ENCODE measurements at places on chromosomes 6 and 20. TPM values are rescaled to one million over a fixed set of nuclear protein-coding genes. Genes with fewer than 3 reads are reported as not detected.

GRCh38 chr20:62575976-62576722, 66.2 kb upstream of the SLCO4A1 start:
- H3K27ac ChIP-seq, result no peak overlapping the region
- no peaks in the 10 kb centered on the region for H3K36me3 ChIP-seq
- H3K4me3 ChIP-seq, result no peak overlapping the region
- H3K27me3 ChIP-seq, result peaks cover 8% of the 10 kb centered on the region

DNA sequence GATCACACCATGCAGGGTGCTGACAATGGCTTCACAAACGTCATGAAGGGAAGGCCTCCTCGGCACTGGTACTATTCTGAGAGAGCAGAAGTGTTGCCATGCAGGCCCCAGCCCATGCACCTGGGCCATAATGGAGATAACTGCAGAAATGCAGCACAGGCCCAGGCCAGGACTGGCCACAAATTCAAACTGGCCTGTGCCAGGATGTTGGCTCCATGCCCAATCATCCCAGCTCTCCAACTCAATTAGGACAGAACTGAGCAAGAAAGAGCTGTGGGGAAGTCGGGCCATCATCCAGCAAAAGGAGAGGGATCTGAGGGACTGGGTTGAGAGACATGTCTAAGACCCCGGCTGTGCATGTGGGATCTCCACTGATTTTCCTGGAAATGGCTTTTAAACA, 48.9 kb upstream of the SYNDIG1 start:
- H3K4me1 ChIP-seq, result no peaks in the 10 kb centered on the region
- no peaks in the 10 kb centered on the region for H3K36me3 ChIP-seq
- DNase-seq, result no peak
- no peak overlapping the region for H3K4me3 ChIP-seq
- no peak overlapping the region for H3K27ac ChIP-seq

DNA sequence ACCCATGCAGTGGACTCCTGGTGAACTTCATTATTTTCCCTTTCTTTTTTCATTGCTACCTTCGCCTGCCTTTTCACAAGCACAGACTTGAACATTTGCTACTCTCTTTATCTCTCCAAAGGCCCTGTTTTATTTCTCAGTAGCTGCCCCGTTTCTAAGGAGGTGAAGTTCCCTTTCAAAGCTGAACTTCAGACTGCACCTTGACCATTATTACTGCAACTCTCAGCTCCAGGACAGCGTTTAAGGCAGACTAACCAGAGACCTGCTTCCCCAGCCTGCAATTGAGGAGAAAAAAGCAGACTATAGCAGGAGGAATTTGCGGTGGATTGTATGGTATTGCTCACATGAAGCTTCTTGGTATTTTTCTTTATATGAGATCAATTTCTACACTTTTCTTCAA, 460.7 kb downstream of the CBLN4 start:
- no peak overlapping the region for H3K4me3 ChIP-seq
- no peaks in the 10 kb centered on the region for H3K4me1 ChIP-seq
- no peak for DNase-seq
- no peaks in the 10 kb centered on the region for H3K36me3 ChIP-seq

DNA sequence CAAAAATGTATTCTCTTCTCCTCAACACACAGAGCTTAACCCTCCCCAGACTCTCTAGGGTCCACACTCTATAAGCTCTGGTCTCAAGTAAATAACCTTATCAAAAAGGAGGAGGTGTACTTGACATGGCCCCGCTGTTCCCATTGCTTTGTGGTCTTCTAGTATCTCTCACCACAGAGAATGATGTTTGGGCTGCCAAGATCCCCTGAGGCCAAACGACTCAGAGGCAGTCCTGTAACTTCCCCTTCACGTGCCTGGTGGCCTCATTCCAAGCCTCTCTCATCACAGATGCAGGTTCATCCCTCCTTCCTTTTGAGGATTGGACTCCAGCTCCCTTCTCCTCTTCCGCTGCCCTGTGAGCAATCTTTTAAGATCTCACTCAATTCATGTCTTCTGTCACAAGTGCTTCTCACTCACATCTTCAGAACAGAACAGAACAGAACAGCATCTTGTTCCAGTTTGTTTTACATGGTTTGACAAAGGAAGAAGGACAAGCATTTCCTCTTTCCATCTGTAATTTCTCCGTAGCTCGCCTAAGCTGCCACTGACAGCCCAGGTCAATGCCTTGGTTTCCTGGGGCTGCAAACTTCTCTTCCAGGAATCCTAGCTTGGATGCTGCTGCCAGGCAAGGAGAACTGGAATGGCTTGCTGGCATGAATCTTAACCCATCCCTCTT, 541.5 kb downstream of the CD83 start:
- H3K36me3 ChIP-seq, result no peaks in the 10 kb centered on the region
- 0 out of 3 replicates have a peak, but pooled peaks cover 3% of the 10 kb centered on the region for H3K27me3 ChIP-seq
- H3K4me1 ChIP-seq, result no peaks in the 10 kb centered on the region
- no peak overlapping the region for H3K27ac ChIP-seq
- DNase-seq, result no peak
- H3K4me3 ChIP-seq, result no peak overlapping the region

DNA sequence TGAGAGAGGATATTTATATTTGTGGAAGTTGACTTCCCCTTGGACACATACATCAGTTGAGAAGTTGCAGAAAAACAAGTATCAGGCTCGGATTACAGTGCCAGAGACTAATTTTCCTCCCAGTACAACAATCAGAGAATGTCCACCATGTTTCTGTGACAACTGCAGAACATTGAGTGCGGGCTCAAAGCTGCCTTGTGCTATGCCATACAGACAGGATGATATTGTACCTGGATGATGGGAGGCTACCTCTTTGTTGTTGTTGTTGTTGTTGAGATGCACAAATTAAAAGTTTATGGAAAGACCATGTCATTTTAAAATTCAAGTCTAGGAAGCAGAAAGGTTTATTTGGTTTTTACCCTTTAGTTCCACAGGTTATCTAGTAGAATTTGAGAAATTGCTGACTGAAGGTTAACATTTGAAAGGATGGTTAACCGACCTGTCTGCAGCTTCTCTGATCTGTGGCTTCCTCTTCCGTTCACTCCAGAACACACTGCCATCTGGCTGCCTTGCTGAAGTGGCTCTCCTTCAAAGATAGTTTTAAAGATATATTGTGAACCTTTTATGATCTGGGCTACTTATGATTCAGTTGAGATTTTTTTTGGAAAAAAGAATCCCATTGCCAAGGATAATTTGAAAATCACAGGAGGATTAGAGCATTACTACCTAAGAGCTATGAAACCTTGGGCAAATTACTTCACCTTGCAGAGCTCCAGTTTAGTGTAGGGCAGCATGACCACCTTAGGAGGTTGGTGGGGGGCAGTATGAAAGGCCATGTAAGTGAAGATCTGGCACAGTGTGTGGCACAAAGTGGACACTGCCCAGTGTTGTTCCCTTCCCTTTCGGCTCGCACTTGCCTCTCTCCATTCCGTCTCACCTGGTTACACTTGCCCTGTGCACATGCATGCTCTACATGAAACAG, 15.9 kb downstream of the TMEM200A start:
- no peaks in the 10 kb centered on the region for H3K4me1 ChIP-seq
- no peak for DNase-seq
- H3K36me3 ChIP-seq, result no peaks in the 10 kb centered on the region
- H3K4me3 ChIP-seq, result no peak overlapping the region
- H3K27me3 ChIP-seq, result no peaks in the 10 kb centered on the region
- H3K27ac ChIP-seq, result no peak overlapping the region

DNA sequence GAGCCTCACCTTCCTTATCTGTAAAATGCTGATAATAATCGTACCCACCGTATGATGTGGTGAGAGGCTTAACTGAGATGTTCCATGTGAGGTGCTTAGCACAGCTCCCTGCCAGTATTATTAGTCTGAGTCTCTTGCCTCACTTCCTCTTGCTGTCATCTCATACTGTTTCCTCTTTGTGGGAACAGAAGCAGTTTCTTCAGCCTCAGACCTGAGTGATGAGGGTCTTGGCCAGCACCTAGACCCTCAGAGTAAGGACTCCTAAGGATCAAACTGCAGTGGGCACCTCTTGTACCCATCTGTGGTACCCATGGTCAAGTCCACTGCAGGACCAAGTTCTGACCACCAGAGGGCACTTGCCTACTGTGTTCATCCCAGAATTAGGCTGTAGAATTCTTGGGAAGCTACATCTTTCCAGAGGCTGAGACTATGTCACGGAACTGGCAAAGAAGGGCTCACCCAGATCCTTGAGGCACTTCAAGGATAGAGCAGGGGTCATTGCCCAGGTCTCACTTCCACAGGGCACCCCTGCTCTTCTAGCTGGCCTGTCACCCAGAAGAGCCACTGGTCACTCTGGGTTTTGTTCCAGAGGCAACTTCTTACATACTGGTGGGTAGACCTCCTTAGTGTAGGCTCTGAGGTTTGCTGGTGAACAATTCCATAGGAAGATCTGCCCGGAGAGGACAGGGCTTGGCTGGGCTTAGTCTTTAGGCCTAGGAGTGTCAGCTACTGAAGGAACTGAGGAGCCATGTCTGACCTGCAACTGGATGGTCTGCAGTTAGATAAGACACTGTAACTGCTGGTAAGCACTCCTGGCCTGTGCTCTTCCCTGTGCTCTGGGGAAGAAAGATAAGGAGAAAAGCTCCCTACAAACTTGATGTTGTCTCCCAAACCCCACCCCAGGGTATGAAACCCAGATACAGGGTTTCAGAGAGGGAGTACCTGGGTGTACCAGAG, 20.6 kb upstream of the SGK2 start:
- no peak overlapping the region for H3K4me3 ChIP-seq
- no peaks in the 10 kb centered on the region for H3K27me3 ChIP-seq
- H3K4me1 ChIP-seq, result peaks cover 45% of the 10 kb centered on the region
- H3K36me3 ChIP-seq, result peaks cover 2% of the 10 kb centered on the region
- peak; percentile 74 for DNase-seq
- H3K27ac ChIP-seq, result no peak overlapping the region

DNA sequence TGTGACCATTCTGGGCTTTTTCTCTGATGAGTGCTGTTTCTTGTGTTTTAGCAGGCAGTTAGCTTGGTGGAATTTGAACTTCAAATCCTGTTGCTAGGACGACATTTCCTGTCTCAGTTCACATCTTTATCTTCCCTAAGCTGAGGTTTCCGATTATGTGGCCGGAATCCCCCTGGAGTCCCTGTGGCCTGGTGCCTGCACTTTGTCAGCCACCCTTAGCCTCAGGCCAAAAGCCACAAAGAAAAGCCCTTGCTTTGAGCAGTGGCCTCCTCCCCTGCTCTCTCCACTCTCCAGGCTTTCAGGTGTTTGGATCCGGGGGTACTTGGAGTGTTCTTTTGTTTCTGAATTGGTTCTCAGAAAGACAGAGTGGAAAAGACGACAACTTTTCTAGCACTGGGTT, 59.9 kb upstream of the PMEPA1 start:
- no peaks in the 10 kb centered on the region for H3K4me1 ChIP-seq
- no peak overlapping the region for H3K27ac ChIP-seq
- H3K4me3 ChIP-seq, result no peak overlapping the region

- H3K36me3 ChIP-seq, result no peaks in the 10 kb centered on the region
- H3K4me3 ChIP-seq, result no peak overlapping the region
- no peaks in the 10 kb centered on the region for H3K4me1 ChIP-seq
These were observed 71.7 kb downstream of the RCAN2 start for GRCh38 chr6:46419576-46420002.

- no peaks in the 10 kb centered on the region for H3K36me3 ChIP-seq
- no peak overlapping the region for H3K4me3 ChIP-seq
- no peak overlapping the region for H3K27ac ChIP-seq
- peaks cover 14% of the 10 kb centered on the region for H3K4me1 ChIP-seq
- no peaks in the 10 kb centered on the region for H3K27me3 ChIP-seq
- no peak for DNase-seq
These were observed 35.8 kb downstream of the BTBD9 start for GRCh38 chr6:38603966-38604365.

DNA sequence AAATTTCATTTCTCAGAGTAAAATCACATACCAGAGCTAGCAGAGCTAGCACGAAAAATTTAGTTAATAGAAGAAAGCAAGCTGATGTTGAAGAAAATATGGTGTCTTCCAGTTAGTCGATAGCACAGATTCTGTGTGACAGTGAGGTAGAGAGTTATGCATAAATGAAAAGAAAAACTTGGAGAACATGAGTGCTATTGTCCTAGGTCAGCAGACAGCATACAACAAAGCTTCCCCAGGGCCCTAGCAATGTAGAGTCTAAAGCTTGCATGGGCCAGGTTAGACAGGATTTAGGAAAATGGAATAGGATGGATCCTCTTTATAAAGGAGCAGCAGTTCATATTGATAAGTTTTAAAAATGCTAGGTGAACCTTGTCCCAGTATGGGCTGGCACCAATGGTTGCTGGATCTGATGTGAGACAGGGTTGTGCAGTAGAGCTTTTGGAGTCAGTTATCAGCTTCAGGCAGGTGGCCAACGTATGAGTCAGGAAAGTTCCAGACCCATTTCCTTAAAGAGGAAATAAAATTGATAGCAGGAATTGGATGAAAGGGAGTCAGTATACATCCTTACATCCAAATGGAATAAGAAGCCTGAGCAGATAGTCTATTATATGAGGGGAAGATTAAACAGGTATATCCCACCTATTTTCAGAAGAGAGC, 277.2 kb downstream of the FRK start:
- DNase-seq, result no peak
- no peak overlapping the region for H3K27ac ChIP-seq
- no peaks in the 10 kb centered on the region for H3K27me3 ChIP-seq
- H3K36me3 ChIP-seq, result no peaks in the 10 kb centered on the region

DNA sequence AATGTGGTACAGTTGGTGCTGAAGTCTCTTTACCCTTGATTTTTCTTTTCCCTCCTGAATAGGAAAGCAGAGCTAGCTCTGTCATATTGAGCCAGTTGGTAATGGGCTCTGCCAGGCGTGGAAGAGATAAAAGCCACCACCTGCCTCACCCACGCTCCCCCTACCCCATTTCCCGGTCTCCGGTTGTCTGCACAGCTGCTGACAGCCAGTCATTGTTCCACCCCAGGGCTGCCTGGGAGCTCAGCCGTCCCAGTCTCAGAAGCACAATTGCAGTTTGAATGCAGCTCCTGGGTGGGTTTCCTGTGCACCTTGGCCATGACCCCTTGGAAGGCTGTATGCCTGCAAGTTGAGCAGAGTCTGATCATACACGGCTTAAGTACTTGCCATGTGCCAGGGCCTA, 675.2 kb upstream of the FLRT3 start:
- H3K36me3 ChIP-seq, result no peaks in the 10 kb centered on the region
- no peaks in the 10 kb centered on the region for H3K27me3 ChIP-seq
- no peak for DNase-seq
- no peak overlapping the region for H3K4me3 ChIP-seq
- peaks cover 18% of the 10 kb centered on the region for H3K4me1 ChIP-seq
- H3K27ac ChIP-seq, result no peak overlapping the region

- no peak for DNase-seq
- H3K27ac ChIP-seq, result no peak overlapping the region
- no peaks in the 10 kb centered on the region for H3K27me3 ChIP-seq
- no peaks in the 10 kb centered on the region for H3K36me3 ChIP-seq
These were observed 178.0 kb upstream of the AFDN start for GRCh38 chr6:167648501-167649278.

- no peak overlapping the region for H3K4me3 ChIP-seq
- no peaks in the 10 kb centered on the region for H3K27me3 ChIP-seq
- H3K36me3 ChIP-seq, result no peaks in the 10 kb centered on the region
- DNase-seq, result no peak
These were observed 304.6 kb upstream of the AGPAT4 start for GRCh38 chr6:161578478-161578877.

The LBP gene
- polyA plus RNA-seq, result 0.26 TPM

The NRN1 gene
- polyA plus RNA-seq, result 0.04 TPM

The C6orf58 gene
- not detected for polyA plus RNA-seq

The TRIM10 gene
- 6.8 TPM for polyA plus RNA-seq

The GPANK1 gene
- polyA plus RNA-seq, result 14.8 TPM

The GLP1R gene
- not detected for polyA plus RNA-seq

The OR2W1 gene
- not detected for polyA plus RNA-seq

The CDSN gene
- polyA plus RNA-seq, result not detected

The RSPH9 gene
- polyA plus RNA-seq, result not detected
